Smooth muscle cell of trachea (primary cell): ENCODE measurements at places on chromosomes 2 and 18. TPM values are rescaled to one million over a fixed set of nuclear protein-coding genes. Genes with fewer than 3 reads are reported as not detected.

The BUB1 gene
- 5.0 and 65.7 TPM in 2 replicates for total RNA-seq

The RAB12 gene
- 60.7 and 62.1 TPM in 2 replicates for total RNA-seq

The HTR2B gene
- 9.8 and 15.3 TPM in 2 replicates for total RNA-seq

The ADRA2B gene
- total RNA-seq = not detected in 2 replicates

The CRYGD gene
- not detected in 2 replicates for total RNA-seq
